ENCODE measurements at places on chromosomes 3 and 15.

DNA sequence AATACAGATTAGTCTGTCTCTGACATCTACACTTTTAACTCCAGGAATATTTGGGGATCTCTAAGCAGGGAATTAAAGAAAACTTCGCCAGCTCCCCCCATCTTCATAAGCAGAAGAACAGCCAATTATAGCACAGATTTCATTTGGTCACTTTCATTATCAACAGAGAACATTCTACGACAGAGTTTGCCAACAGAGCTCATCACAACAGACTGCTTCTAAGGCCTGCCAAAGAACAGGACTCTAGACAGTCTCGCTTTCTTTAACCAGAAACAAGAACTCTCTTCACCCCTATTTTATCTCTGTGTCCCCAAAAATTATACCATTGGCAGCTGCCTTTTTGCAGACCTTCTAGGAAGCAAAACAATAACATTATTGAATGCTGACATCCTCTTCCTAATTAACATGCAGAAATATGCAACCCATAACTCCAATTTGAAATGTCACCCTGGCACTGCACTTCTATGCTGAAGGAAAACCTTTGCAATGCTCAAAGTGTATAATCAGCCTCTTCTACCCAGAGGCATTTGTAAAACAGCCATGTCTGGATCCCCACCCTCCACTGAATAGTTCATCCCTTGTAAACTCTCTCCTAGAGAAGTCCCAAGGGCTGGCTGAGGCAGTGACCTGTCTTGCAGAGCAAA lies 552.8 kb downstream of the MAGI1 start:
- DNase-seq, result no peak

- DNase-seq, result no peak
These were observed 10.1 kb downstream of the ETV5 start for GRCh38 chr3:186098740-186099139.

DNA sequence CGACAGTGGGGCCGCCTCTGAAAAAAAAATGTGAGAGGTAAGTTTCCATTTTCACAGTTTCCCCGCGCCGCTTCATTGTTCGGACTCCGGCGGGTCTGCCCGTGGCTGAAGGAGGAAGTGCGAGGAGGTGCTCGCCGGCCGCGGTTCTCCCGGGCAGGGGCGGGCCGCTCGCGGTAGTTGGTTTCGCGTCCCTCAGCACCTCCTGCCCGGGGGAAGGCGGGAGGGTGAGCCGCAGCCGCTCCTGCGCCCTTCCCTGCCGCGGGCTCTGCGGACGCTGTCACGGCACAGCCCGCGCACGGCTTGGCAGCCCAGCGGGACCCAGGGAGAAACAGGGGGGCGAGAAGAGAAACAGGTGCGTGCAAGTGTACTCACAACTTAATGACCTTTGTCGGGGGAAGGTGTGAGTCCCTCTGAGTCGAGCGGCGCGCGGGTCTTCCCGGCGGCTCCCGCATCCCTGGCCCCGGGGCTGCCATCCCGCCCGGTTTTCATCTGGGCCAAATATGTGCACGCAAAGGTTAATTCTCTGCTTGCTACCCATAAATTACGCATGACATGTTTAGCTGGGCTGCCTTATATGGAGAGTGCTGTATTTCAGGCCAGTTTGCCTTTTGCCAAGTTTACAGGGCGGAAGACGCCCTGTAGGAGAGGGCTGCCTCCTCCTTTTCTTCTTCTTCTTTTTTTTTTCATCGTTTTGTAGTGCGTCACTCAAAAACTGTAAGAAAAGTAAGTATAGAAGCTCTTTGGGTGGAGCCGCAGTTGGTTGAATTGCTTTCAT lies 514 bp downstream of the MBNL1 start:
- peak; percentile 81 for DNase-seq

DNA sequence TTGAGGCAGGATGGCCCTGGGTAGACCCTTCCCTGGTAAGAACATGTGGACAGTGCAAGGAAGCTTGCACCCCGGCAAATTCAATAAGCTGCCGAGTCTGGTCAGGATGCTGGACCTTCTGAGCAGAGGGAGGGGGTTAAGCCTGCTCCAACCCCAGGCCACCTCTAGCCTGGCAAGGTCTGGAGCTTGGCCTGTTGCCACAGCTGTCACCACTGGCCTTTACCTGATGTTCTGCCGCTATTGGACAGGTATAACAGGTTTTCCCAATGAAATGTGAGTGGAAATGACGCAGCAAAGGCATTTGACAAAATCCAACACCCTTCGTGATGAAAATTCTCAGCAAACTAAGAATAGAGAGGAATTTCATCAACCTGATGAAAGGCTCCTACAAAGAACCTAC lies 699 bp upstream of the MESP1 start:
- no peak for DNase-seq

- no peak for DNase-seq
These were observed 55.5 kb downstream of the MYO1E start for GRCh38 chr15:59317211-59317610.

Measured in NCI-H2029 (cell line).